ENCODE measurements at places on chromosomes 6 and 20. TPM values are rescaled to one million over a fixed set of nuclear protein-coding genes. Genes with fewer than 3 reads are reported as not detected.

The FOXQ1 gene
- 0.42 TPM for total RNA-seq

The C6orf118 gene
- total RNA-seq, result 0.24 TPM

The CCN6 gene
- total RNA-seq, result not detected

The SLC52A3 gene
- total RNA-seq, result 0.05 TPM

The CRIP3 gene
- 0.61 TPM for total RNA-seq

The TMC2 gene
- total RNA-seq, result not detected

The ULBP1 gene
- 0.19 TPM for total RNA-seq

The PAX1 gene
- 12.3 TPM for total RNA-seq

The NNAT gene
- 19.9 TPM for total RNA-seq

The NEDD9 gene
- total RNA-seq, result 29.4 TPM

The CD109 gene
- total RNA-seq, result 5.0 TPM

The CCDC170 gene
- 0.66 TPM for total RNA-seq

The BPI gene
- total RNA-seq, result 2.1 TPM

The C6orf163 gene
- total RNA-seq, result 1.7 TPM
